ENCODE measurements at places on chromosomes 1 and 21.
A peak's percentile ranks its signal among the peaks of the same experiment; 100 is the strongest.

DNA sequence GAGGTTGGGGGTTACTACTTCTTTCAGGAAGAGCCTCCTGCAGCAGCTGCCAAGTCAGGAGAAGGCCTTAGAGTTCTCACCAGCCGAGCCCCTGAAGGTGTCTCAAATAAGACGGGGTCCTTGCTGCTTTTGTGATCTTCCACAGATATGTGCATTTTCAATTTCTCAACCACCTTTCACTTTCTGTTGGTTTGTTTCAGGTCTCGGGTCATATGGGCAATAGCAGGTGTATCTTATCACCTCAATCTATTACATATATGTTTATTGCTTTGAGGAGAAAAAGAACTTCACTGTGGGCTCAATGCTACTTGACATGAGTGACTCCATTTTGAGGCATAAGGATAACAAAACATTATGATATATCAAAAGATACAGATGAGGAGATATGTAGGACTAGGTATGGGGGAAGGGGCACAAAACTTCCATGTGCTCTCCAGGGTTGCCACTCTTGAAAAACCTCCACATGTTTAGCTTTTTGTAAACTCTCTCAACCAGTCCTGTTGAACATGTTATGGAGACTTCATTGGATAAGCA is 1171.4 kb upstream of the ADGRL2 start:
- DNase-seq, result no peak

GRCh38 chr1:35539824-35540261 is 17.4 kb downstream of the KIAA0319L start:
- DNase-seq, result no peak

DNA sequence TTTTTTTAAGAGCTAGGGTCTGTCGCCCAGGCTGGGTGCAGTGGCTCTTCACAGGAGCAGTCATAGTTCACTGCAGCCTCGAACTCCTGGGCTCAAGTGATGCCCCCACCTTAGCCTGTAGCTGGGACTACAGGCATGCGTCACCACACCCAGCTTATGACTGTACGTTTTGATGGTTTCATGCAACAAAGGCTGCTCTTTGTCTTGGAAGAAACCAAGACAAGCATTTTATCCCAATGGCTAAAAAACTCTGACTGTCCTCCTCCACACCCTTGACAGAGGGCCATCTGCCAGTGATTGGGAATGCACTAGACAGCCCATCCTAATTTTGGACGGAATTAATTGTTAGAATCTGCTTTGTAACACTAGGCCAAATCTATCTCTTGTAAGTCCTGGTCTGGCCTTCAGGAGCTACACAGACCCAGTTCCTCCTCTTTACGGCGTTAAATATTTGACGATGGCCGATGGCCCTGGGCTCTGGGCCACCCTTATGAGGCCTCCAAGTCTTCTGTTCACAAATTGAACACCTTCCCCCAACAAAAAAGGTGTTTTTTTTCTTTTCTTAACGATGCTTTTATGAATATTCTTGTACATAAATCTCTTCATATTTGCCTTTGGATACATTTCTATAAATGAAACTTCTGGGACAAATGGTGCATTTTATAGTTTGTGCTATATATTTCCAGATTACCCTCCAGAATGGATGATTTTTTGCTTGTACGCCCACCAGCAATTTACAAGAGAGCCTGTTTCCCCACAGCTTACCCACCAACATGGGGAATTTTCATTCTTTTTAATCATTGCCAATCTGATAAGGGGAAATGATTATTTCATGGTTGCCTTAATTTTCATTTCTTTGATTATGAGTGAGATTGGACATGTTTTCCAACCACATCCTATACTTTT is 104.8 kb upstream of the SLC25A33 start:
- DNase-seq, result no peak

- peak; percentile 25 for DNase-seq
Measured at GRCh38 chr1:176696109-176696508, 233.1 kb downstream of the PAPPA2 start.

- no peak for DNase-seq
Measured at GRCh38 chr1:43930949-43931275, 2.7 kb upstream of the ARTN start.

GRCh38 chr1:43582162-43582566 is 51.5 kb downstream of the PTPRF start:
- DNase-seq, result no peak

- no peak for DNase-seq
Measured at GRCh38 chr21:38244885-38245869, 11.6 kb upstream of the KCNJ15 start.

DNA sequence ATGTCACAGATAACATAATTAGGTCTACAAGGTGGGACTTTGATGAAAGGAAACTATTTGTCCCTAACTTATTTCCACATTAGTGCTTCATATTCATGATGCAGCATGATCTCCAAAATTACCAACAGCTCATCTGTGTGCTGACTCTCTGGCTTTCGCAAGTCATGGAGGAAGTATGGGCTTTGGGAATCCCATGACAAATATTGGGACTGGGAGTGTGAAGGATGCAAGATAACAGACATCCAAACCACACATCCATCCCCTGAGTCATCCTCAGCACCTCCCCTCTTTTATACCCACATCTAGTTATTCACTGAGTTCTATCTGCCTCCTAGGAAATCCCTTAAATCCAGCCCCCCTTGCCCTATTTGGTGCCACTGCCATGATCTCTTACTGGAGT is 102.8 kb upstream of the COL24A1 start:
- no peak for DNase-seq

GRCh38 chr1:82560566-82560965 is 759.8 kb downstream of the ADGRL2 start:
- DNase-seq, result no peak

DNA sequence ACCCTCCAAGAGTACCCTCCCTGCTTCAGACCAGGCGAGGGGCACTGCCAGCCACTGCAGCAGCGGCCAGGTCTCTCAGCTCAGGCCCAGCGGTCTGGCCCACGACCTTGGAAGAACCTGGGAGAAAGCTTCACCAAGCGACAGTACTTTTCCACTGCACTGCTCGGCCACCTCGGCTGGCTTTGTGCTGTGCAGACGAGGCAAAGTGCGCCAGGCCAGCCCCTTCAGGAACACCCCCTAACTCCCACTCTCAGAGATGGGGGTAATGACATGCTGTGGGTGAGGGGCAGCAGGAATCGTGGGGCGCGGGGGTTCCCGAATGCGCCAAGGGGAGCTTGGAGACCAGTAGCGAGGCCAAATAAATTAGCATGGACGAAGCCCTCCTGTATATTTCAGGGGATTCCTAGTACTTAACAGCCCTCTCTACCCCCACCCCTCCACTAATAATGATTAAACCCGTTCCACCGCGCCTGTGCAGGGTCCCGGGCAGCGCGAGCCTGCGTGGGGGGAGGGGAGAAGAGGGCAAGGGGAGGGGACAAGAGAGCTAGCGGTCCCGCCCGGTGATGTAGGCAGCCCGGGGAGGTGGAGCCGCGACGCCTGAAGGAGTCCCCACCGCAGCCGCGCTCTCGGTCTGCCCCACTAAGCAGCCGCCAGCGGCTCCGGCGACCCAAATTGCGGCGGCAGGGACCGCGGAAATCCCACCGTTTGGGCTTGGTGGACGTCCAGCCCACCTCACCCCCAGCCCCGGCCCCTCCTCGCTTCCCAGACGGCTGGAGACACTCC is at the start of gene FAM43B:
Gene FAM43B (plus strand): TSS at position 629 of the 783 bp plus-strand sequence. CDS start 401 bp downstream, outside the sequence.
- no peak for DNase-seq

All from NCI-H774 (cell line).